CD4-positive, alpha-beta T cell treated with Interleukin-15 for 1 hour (primary cell): ENCODE measurements at places on chromosomes 3 and 15.

DNA sequence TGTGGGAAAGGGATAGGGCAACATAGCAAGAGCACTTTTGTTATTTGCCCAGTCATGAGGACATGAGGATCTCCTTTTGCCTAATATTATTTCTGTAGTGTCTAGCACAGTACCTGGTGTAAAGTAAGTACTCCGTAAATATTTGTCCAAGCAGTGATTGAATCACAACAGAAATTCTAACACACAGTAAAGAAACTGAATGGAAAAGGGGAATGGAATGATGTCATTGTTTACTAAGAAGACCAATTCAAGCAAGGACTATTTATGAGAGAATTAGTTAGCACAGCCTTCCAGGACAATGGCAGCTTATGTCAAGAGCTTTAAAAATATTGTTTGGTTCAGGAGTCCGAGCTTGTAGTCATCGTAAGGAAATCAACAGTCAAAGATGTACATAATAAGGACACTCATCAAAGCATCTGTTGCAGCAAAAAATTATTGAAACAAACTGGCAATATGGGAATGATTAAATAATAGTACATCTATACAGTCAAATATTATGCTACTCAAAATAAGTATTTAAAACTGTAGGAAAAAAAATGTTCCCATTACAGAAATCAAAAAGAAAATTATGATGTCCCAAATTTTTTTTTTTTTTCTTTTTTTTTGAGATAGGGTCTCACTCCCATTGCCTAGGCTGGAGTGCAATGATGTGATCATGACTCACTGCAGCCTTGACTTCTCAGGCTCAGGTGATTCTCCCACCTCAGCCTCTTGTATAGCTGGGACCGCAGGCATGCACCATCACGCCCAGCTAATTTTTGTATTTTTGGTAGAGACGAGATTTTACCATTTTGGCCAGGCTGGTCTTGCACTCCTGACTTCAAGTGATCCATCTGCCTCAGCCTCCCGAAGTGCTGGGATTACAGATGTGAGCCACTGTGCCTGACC lies 17.9 kb downstream of the CAPN7 start:
- DNase-seq, result no peak

DNA sequence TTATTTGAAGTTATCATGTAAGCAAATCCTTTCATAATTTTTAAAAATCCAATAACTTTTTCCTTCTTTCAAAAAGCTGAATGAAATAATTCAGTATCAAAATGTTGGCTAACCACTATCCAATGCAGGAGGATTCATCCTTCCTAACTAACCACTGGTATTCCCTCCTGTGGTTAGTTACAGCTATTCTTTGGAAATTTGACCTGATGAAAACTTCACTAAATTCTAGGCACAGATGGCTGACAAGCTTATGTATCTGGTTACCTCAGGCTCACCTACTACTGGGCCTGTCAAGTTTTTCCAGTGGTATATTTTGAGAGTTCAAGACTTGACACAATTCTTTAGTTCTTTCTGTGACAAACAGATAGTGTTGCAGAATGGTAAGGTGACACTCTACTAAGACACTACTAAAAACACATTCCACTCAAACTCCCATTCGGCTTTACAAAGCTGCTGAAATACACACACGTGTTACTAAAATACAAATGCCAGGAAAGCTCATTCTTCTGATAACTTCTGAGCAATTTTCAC lies 15.8 kb downstream of the NPTN start:
- DNase-seq, result no peak

- peak; percentile 78 for DNase-seq
Observed at GRCh38 chr15:64731012-64731804, 44.2 kb downstream of the RBPMS2 start.

GRCh38 chr3:57017459-57017845 lies 43.0 kb upstream of the SPATA12 start:
- DNase-seq, result no peak

- no peak for DNase-seq
Observed at GRCh38 chr15:52523647-52524046, 5.0 kb downstream of the MYO5A start.

GRCh38 chr3:194365978-194366490 lies 3.5 kb downstream of the LRRC15 start:
- DNase-seq, result no peak

DNA sequence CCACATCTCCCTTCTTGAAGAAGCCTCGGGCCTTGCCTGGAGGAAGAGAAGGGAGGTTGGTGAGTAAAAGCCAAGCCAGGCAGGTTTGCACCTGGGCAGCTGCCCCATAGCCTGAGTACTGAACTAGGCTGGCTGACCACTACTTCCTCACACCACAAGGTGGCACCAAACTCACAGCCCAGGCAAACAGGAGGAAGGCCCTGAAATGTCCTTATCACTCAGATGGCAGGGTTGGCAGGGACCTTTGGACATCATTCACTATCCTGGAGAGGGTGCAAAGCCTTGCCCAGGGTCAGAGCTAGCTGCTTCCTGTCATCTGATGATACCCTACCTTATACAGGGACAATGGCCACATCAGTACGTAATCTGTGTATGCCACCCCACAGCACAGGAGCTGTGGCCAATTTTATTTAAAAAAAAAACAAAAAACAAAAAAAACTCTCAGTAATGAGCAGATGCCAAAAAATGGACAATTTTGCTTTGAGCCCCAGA lies 2.2 kb upstream of the GRAMD2A start:
- DNase-seq, result peak; percentile 72

DNA sequence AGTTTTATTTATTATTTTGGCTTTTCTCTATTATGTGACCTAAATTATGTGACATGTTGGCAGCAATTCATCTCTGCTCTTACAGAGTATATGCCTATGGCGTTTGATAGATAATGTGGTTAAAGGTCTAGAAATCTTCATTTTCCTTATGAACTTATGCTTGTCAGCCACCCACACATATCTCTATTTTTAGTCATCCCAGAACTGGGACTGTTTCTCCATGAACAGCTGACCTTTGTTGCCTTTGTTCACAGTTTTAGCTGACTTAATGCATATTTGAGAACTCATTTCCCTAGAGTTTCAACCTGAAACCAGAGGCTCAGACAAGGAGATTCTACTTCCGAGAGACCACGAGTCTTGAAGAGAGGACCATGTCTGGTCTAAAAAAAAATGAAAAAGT lies 176.5 kb downstream of the RAP2B start:
- no peak for DNase-seq

GRCh38 chr3:77236118-77236517 lies 196.2 kb downstream of the ROBO2 start:
- DNase-seq, result no peak

- DNase-seq, result no peak
Observed at GRCh38 chr3:3639078-3639477, 160.2 kb upstream of the LRRN1 start.

DNA sequence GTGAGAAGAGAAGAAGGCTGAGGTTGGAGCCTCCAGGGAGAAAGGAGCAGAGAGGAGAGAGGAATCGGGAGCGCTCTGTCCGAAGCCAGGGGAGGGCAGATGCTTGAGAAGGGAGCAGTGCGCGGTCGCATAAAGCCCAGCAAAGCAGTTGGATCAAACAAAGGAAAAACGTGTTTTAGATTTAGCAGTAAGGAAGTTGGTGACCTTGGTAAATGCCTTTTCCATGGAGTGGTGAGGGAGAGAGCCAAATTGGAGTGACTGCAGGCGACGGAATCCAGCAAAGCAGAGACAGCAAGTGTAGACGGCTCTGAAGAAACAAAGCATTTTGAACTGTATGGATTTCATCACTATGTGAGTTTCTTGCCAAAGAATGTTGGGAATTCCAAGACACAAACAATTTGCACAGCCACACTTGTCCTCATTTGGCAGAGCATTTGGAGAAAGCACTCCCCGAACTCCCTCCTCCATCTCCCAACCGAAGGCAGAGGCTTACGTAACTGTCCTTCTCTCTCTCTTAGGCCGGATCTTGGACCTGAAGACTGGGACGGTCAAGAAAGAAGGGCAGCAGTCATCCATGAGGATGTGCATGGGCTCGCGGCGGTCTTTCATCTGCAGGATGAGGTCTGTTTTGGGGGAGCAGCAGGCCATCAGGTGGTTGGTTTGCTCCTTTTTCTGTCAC lies 103.6 kb downstream of the ARNT2 start:
- no peak for DNase-seq

GRCh38 chr3:45881078-45882022 lies 5.0 kb upstream of the CCR9 start:
- peak; percentile 34 for DNase-seq

DNA sequence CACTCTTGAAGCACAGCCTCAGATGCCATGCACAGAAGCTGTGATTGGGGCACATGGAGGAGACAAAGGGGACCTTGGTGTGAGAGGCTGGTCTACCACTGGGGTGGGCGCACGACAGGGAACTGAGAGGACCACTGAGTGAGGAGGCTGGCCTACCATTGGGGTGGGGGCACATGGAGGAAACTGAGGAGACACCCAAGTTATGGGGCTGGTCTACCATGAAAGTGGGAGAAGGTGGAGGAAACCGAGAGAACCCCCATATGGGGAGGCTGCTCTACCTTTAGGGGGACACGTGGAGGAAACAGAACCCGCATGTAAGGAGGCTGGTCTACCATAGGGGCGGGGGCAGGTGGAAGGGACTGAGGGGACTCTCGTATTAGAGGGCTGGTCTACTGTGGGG lies 153.4 kb downstream of the FBLN2 start:
- DNase-seq, result no peak

DNA sequence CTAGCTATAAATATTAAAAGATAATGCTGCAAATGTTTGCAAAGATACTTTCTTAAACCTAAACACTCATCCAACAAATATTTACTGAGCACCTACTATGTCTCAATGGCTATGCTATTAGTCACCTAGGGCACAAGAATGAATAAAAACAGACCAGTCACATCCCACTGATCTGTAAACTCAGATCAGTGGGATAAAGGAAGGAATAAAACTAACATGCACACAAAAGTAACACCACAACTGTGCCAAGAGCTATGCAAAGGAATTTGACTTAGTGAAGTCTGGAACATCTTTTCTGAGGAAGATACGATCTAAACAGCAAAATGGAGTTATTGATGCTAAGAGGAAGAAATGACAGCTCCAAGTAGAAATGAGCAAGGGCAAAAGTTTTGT lies 56.6 kb downstream of the CBLB start:
- DNase-seq, result no peak

DNA sequence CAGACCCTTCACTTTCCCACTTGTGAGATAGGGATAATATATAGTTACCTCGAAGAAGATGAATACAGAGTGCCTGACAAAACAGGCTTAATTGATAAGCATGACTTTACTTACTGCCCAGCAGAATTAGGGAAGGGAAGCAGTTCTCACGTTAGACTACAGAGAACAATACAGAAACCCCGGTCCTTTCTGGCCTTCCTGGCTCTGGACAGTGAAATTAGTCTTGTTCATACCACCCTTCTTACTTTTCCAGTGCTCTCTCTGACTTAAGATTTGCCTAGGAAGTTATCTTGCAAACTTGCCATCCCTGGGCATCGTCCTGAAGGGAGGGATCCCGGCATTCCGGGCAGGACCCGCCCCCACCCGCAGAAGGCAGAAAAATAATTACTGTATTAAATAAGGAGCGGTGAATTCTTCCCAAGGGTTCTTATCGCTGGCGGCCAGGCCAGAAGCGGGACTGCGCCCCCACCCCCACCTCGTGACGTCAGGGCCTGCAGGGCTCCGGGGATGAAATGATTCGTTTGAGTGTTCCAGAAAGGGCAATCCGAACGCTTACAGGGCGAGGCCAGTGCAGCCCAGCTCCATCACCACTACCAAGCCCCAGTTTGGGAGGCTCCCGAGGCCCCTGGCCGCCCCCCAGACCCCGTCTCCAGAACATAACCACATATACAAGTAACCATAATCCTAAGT lies 8.4 kb downstream of the SOX2 start:
- DNase-seq, result no peak

- DNase-seq, result no peak
Observed at GRCh38 chr15:59558851-59559250, 52.7 kb upstream of the GCNT3 start.

DNA sequence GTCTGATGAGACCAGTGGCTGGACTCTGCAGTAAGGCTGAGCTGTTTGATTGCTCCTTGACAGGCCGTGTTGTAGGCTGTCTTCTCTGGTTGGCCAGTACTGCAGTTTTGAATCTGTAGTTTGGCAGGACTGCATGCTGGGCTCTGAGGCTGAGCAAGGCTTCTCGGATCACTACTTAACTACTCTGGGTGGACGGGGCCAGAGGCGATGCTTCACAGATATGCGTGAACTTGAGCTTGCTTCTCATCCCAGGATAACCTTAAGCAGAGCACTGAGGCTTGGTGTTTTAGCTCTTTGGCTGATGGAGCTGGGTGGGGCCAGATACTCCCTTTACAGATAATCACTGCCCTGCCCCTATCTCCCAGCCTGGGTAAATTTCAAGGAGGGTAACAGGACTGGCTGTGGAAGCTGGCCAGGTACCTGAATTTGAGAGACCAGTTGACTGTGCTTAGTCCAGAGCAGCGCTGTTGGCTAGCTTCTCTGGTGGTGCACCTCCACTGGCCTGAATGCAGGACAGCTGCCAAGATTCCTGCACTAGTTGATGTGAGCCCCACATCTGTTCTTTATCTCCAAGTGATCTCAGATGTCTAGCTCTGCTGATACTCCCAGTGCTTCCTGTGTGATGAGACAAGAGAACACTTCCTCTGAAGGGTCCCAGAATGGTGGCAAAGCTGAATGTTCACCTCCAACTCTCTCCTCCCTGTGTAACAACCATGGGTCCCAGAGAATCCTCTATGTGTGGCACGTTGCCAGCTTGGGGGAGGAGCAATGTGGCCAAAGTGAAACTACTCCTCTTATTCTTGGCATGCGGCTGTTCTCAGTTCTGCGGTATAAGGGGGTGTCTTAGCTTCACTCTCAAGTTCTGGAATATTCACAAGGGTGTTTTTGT lies 37.9 kb downstream of the RPL39L start:
- peak; percentile 37 for DNase-seq

- no peak for DNase-seq
Observed at GRCh38 chr3:32757618-32758374, 60.0 kb upstream of the TRIM71 start.

DNA sequence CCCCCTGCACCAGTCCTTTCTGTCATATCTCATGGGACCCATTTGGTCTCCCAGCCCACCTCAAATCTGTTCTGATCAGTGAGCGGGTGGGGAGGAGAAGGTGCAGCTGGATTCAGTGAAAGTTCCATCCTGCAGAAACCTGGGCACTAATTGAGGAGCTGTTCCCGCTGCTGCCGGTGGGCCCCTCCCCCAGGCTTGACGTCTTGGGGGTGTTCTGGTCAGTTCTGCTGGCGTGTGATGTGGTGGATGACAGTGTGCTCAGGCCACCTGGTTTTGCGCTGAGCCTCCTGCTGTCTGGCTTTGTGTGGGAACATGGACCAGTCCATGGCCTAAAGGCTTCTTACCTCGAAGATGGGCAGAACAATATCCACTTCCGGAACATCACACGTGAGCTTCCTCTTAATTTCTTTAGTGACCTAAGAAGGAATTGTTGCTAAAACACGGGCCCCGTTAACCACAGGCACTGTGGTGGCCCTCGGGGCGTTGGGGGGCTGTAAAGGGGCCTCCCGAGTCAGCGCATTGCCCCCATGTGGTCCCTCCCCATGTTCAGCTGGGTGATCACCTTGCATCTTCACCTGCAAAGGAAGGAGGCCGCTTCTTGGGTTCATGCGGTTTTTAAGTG lies 59.7 kb downstream of the RGMA start:
- DNase-seq, result no peak

GRCh38 chr3:31382856-31383255 lies 149.9 kb upstream of the STT3B start:
- DNase-seq, result no peak

GRCh38 chr3:156246961-156247725 lies 126.8 kb downstream of the KCNAB1 start:
- no peak for DNase-seq
